ENCODE measurements at places on chromosomes 7 and 10.

- DNase-seq = no peak
These were observed 8.4 kb downstream of the TCF7L2 start for GRCh38 chr10:112958275-112958995.

GRCh38 chr7:3134745-3135144 lies 91.1 kb upstream of the CARD11 start:
- DNase-seq = no peak

- no peak for DNase-seq
These were observed 1080.6 kb upstream of the LRRN3 start for GRCh38 chr7:110010359-110010758.

GRCh38 chr10:15035385-15036301 lies 8.1 kb upstream of the OLAH start:
- peak; percentile 21 for DNase-seq

- no peak for DNase-seq
These were observed 95.4 kb downstream of the ZRANB1 start for GRCh38 chr10:125037145-125037877.

DNA sequence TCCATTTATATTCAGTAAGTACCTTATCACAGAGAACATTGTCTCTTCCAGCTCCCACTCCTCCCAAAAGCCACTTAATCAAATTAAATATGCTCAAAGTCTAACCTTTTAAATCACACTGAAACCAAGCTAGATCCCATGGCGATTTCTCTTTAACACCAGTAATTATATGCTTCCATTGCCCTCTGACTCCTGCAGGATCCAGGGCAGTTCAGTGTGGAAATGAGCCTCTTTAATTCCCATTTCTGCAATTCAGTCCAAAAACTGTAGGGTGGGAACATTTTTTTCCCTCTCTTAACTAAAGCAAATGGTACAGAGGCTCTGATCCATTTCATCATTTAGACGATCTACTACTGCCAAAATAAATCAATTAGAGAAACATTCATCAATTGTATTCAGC lies 872.3 kb upstream of the PHF14 start:
- no peak for DNase-seq

DNA sequence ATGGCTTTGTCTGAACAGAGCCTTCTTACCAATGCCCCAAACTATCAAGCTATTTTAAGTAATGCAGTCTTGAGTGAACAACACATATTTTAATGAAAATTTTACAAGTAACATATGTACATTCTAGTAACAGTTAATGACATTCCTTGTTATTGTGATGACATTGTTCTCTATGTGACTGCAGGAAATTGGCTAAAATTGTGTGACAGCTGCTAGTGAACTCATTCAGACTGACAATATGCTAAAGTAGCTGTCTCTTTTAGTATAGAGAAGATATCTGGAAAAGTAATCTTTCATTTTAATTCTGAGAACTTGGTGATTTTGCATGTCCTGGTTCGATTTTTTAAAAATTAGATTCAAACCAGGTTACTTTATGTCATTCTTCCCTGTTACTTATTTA lies 259.8 kb upstream of the MAGI2 start:
- DNase-seq = no peak

DNA sequence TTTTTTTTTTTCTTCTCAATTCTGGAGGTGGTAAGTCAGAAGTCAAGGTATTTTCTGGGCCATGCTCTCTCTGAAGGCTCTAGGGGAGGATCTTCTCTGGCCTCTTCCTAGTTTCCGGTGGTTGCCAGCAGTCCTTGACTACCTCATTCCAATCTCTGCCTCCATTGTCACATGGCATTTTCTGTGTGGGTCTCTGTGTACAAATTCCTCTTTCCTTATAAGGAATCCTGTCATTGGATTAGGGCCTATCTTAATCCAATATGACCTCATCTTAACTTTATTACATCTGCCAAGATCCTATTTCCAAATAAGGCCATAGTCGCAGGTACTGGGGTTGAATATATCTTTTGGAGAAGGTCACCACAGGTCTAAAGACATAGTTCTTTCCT lies 129.3 kb upstream of the PRR15 start:
- DNase-seq = no peak

- DNase-seq = peak; percentile 52
These were observed at the start of gene NDUFB2 for GRCh38 chr7:140696680-140697446. Gene NDUFB2, plus strand, starts transcription at chr7:140696708. Its CDS starts 37 bp downstream, at chr7:140696745.

- DNase-seq = no peak
These were observed 40.6 kb upstream of the WAC start for GRCh38 chr10:28492116-28492920.

- DNase-seq = no peak
These were observed 3.1 kb downstream of the CCDC126 start for GRCh38 chr7:23600236-23600635.

GRCh38 chr7:7292608-7293007 lies 110.3 kb downstream of the C1GALT1 start:
- DNase-seq = no peak

GRCh38 chr10:89707372-89707771 lies 6.0 kb downstream of the KIF20B start:
- no peak for DNase-seq

DNA sequence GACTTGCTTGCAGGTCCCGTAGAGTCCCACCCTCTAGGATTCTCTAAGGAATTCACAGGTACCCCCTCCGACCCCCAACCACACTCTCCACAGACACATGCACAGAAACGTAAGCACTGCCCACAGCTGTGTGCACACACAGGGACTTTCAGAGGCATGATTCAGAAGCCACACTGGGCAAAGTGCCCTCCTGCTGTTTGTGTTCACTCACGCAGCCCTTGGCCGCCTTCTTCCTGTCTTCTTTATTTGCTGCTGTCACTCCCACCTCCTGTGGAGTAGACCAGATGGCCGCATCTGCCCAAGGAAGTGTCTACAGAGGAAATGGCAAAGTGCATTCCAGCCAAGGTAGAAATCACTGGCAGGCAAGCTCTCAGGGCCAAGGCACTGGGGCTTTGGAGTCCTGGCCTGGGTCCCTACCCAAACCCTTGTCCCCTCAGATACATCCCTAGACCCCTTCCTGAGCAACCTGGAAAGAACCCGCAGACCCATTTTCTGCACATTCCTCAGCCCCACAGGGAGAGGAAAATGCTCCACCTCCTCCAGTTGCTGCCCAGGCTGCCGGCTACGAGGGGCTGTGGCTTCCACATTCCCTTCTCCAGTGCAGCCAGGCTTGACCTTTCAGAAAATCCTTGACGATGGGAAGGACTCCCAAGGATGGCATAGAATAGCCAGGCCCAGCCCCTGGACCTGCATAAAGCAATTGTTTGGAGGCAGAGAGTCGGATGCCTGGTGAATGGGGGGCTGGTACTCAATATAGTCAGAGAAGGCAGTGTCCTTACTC lies 21.6 kb upstream of the GIMAP8 start:
- no peak for DNase-seq

GRCh38 chr7:51123322-51124019 lies 193.1 kb downstream of the COBL start:
- no peak for DNase-seq

DNA sequence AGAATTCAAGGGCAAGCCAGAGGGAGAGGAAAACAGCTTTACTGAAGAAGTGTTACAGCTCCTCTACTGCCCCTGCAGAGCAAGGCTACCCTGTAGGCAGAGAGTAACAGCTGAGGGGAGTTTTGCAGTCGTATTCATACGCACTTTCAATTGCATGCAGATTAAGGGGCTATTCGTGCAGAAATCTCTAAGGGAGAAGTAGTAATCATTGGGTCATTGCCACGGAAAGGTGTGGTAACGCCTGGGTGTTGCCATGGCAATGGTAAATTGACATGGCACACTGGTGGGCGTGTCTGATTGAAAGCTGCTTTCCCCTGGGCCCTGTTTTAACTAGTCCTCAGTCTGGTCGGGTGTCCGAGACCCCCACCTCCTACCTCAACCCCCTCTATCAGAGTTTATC lies 227.2 kb downstream of the NSUN6 start:
- no peak for DNase-seq

- DNase-seq = peak; percentile 42
These were observed 105.5 kb upstream of the FAM204A start for GRCh38 chr10:118447478-118448270.

DNA sequence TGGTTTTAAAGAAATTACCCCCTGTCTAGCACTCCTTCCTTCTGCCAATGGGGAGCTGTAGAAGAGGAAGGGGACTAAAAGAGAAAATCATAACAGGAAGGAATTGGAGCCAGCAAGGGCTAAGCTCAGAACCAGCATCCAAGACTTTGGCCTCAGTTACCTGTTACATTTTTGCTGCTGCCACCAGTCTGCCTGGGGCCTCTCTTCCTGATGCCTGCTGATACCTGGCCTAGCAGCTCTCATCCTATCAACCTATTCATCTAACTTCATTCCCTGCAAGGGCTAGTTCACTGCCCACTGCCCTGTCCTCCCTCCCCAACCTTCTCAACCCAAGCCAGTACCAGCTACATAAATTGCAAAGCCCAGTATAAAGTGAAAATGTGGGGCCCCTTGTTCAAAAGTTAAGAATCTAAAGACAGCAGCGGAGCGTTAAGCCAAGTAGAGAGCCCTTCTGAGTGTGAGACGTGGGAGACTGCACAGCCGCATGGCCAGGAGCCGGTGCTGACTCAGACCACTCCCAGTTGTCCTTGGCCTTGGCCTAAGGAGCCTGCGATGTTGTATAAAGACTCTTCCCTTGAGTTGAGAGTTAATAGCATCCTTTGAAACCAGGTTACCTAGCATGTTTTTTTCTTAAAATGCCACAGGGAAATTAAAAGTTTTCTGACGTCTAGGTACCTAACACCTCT lies 13.2 kb upstream of the AOC1 start:
- DNase-seq = no peak

GRCh38 chr10:42962110-42962901 lies 114.6 kb upstream of the RET start:
- peak; percentile 44 for DNase-seq

DNA sequence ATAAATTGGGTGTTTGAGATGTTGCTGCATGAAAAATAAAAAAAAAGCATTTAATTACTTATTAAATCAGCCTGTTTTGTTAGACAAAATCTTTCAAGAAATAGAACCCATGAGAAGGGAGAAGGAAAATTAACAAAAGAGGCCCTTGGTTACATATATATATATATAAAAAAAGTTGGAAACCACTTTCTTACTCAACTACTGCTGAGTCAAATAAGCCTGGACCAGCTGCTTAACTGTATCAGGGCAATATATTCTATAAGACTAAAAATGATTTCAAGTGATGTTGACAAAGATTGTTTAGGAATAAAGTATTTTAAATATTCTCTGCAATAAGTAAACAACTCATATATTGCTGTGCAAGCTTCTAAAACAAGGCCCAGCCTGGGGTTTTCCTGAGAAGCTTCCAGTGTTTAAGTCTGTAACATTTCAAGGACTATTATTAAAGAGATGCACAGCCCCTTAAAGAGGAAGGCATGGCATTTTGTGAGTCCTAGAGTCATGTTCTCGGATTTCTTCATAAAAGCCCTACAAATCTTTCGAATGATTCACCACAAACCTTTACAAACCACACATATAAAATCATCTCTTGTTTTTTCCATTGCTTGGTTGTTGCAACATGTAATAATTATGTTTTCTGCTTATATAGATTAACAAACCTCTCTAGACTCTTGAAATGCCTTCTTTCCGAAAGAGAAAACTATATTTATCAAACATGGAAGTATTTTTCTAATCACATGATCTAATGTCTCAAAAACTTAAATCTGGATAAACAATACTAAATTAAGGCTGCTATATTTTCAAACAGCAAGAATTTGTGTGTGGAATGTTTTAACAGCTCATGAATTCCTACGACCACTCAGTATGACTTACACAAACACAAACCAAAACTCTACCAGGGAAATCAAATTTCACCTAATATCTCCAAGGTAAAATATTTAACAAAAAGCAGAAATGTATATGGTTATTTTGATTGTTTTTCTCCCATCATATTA lies 14.3 kb downstream of the JAZF1 start:
- DNase-seq = no peak

- no peak for DNase-seq
These were observed 92.1 kb downstream of the SRI start for GRCh38 chr7:88127637-88128290.

DNA sequence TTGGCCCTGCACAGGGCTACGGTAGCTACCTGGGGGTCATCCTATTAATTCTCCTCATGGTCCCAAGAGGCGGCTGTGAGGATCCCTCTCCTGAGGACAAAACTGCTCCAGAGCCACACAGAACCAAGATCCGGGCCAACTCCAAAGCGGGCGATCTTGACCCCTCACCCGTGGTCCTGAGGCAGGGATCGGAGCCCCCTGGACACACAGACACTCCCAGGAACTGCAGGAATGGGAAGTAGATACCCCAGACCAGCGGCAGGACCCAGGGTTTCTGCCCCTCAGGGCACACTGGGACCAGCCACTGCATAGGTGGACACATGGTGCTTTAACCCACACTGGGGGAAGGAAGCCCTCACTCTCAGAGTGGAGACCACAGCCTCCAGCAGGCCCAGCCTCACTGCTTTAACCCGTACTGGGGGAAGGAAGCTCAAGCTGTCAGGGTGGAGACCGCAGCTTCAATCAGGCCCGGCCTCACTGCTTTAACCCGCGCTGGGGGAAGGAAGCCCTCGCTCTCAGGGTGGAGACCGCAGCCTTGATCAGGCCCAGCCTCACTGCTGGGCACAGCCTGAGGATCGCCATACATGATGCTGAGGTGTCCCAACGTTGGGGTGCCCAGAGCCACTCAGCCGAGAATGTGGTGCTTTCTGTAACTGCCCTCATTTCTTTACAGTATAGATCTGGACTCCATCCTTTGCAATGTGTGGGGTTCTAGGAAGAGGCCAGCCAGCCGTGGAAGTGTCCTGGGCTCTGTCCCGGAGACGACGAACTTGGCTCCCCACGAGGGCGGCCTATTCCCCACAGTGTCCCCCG lies 60.1 kb downstream of the DIP2C start:
- DNase-seq = no peak

- DNase-seq = no peak
These were observed 129.3 kb downstream of the WNT2 start for GRCh38 chr7:117193564-117193963.

GRCh38 chr7:33722383-33723101 lies 182.8 kb upstream of the BMPER start:
- no peak for DNase-seq

DNA sequence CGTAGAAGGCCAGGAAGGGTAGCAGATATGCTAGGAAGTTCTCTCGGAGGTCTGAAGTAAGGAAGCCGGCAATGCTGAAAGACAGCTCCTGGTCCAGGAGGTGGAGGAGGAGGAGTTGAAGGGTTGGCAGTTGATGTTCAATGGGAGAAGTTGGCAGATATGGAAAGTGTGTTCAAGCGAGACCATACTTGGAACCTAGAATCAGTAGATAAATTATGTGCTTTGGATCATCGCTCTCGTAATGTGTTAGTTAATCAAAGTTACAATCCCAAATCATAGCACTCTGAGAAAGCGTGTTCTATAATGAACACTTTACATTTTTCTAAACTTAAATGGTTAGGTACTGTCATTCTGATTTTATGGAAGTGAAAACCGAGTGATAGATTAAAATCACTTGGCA lies 152.9 kb downstream of the CELF2 start:
- no peak for DNase-seq

- DNase-seq = no peak
These were observed 65.3 kb upstream of the ARID5B start for GRCh38 chr10:61835946-61836887.
